ENCODE measurements at places on chromosomes 12 and 14. TPM values are rescaled to one million over a fixed set of nuclear protein-coding genes. Genes with fewer than 3 reads are reported as not detected.

The SERPINA5 gene
- not detected for total RNA-seq

The A2ML1 gene
- total RNA-seq = not detected

DNA sequence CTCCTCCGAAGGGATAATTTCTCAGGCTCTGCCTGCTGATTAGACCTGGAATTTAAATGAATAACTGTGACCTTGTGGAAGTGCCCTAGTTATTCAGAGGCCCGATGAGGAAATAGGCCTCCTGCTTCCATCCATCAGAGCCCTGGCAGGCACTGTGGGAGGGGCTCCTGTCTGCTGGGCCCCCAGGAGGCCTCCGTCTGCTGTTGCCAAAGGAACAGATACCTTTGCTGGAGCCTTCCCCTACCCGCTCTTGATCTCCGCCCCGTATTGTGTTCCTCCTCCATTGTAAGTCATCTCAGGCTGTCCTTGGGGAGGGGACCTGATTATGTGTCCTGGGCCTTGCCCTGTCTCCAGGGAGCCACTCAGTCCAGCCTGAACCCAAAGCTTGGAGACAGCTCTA lies 112.3 kb downstream of the NRXN3 start:
- no peak overlapping the region for H3K4me3 ChIP-seq
- DNase-seq = no peak
- H3K27me3 ChIP-seq = no peaks in the 10 kb centered on the region
- no peak overlapping the region for H3K27ac ChIP-seq

The MUCL1 gene
- total RNA-seq = not detected

DNA sequence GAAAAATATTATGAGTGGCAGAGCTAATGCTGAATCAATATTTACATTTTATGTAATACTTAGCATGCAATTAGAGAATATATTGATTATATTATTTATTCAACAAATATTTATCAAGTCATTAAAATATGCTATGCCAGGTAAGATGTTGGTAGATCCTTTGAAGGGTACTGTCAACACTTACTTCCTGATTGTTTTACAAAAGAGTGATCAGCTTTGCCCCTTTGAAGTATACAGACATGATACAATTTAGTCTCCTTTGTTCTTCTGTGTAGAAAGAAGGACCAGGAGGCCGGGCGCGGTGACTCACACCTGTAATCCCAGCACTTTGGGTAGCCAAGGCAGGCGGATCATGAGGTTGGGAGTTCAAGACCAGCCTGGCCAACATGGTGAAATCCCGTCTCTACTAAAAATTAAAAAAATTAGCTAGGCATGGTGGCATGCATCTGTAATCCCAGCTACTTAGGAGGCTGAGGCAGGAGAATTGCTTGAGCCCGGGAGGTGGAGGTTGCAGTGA lies 73.9 kb upstream of the IFNG-AS1 start:
- DNase-seq = no peak
- H3K36me3 ChIP-seq = no peaks in the 10 kb centered on the region
- H3K4me3 ChIP-seq = no peak overlapping the region
- H3K27me3 ChIP-seq = no peaks in the 10 kb centered on the region
- H3K4me1 ChIP-seq = no peaks in the 10 kb centered on the region
- H3K27ac ChIP-seq = no peak overlapping the region

The TEX52 gene
- total RNA-seq = not detected

- no peak for DNase-seq
- no peak overlapping the region for H3K27ac ChIP-seq
- peaks cover 15% of the 10 kb centered on the region for H3K4me1 ChIP-seq
- no peaks in the 10 kb centered on the region for H3K27me3 ChIP-seq
- no peaks in the 10 kb centered on the region for H3K36me3 ChIP-seq
Observed at GRCh38 chr12:117120787-117121186, 21.6 kb upstream of the TESC start.

DNA sequence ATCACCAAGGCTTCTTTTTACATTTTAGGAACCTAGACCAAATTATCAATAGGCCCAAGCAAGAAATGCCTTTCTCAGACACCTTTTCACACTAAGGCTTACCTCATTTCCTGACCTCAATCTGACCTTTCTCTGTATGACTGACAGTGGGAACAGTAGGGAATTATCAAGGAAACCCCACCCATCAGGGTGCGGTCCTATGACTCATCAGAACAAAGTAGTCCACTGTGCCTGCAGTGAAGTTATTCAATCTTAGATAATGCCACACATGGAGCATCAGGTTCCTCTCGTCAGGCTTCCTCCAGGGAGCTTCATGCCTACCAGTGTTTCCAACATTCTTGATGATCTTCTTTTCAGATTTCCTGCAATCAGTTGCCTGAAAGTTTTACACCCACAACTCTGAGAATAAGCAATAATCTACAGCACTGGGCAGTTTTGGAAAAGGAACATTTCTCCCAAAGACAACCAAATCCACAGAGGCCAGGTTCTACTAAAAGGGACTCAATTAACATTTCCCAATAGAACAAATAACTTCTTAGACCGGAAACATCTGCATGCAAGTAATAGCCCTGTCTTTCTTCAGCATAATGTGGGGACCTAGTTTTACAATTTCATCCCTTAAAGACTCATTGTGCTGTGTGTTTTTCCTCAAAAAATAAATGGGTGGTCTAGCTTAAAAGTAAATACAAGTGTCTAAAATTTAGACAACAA lies 35.9 kb upstream of the TMTC2 start:
- no peak overlapping the region for H3K27ac ChIP-seq
- DNase-seq = peak; percentile 40
- no peaks in the 10 kb centered on the region for H3K27me3 ChIP-seq
- H3K36me3 ChIP-seq = no peaks in the 10 kb centered on the region
- H3K4me3 ChIP-seq = no peak overlapping the region
- no peaks in the 10 kb centered on the region for H3K4me1 ChIP-seq

DNA sequence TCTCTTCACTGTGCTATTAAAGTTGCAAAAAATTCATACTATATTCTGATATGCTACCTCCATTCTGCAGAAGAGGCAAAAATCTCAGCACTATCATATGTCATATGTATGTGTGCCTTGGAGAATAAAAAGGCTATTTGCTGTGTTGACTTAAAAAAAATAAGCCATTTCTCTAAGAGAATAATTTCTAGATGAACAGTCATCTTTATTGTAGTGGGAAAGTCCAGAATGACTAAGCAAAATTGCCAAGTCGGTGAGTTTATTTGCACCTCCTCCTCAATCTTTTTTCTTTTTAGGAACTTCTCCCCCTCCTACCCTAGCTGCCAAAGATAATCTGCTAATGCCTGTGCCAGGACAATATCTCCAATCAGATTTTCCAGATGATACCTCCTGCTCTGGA lies 353.8 kb upstream of the FAR2 start:
- H3K4me1 ChIP-seq = no peaks in the 10 kb centered on the region
- no peak overlapping the region for H3K27ac ChIP-seq
- no peaks in the 10 kb centered on the region for H3K27me3 ChIP-seq
- no peaks in the 10 kb centered on the region for H3K36me3 ChIP-seq
- DNase-seq = no peak

GRCh38 chr12:68267892-68268396 lies 14.5 kb upstream of the IL22 start:
- DNase-seq = no peak
- no peak overlapping the region for H3K27ac ChIP-seq
- H3K4me3 ChIP-seq = no peak overlapping the region
- no peaks in the 10 kb centered on the region for H3K27me3 ChIP-seq
- H3K36me3 ChIP-seq = no peaks in the 10 kb centered on the region

All from upper lobe of left lung (tissue), 6 donors.